HuH-7 (cell line): ENCODE measurements at places on chromosomes 7 and 10.

DNA sequence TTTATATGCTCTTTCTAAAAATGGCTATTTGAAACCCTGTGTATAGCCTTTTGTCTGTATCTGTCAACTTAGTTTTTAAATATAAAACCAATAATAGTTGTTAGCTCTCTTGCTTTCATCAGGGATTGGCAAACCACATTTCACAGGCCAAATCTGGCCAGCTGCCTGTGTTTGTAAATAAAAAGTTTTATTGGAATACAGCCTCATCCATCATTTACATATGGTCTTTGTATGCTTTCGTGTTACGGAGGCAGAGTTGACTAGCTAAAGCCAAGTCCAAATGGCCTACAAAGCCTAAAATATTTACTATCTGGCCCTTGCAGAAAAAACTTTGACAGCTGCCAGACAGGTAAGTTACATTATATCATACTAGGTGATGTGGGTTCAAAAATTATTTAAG is 235.0 kb downstream of the BICC1 start:
- DNase-seq, result no peak

DNA sequence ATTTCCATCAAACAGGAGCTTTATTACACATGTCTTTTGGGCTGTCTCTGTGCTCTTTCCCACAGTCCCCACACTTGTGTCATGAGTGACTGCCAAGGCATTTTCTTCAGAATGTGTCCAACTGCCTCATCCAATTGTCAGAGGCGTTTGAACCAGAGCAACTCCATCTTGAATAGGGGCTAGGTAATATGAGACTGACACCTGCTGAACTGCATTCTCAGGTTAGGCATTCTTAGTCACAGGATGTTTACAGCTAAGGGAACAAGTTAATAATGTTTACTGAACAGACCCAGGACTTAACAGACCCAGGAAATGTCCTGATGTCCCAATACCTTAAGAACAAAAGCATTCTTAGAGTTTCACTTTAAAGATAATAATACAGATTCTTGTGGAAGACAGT is 595.5 kb downstream of the REEP3 start:
- no peak for DNase-seq

GRCh38 chr10:14742815-14743214 is 31.9 kb downstream of the FAM107B start:
- no peak for DNase-seq

- no peak for DNase-seq
These were observed 39.9 kb upstream of the SORCS3 start for GRCh38 chr10:104601166-104601565.
